ENCODE measurements at places on chromosomes 13 and 19.

DNA sequence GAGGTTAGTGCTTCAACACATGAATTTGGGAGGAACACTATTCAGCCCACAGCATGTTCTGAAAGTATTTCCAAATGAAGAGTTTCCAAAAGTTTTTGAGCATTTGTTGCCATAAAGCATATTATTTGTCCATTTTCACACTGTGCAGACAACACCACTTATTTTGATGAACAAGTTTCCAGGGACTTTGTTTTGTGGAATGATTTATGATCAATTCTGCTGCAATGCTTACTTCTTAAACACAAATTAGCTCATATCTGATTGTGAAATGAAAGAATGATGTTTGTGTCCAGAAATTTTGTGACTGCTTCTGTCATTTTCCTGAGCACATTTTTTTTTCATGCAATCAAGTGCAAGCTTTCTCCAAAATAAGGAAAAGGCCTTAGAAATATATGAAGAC lies 205.3 kb downstream of the RAP2A start:
- no peak overlapping the region for H3K4me3 ChIP-seq
- H3K27ac ChIP-seq, result no peak overlapping the region
- H3K36me3 ChIP-seq, result no peaks in the 10 kb centered on the region
- no peaks in the 10 kb centered on the region for H3K4me1 ChIP-seq
- H3K27me3 ChIP-seq, result no peaks in the 10 kb centered on the region
- DNase-seq, result no peak

GRCh38 chr13:51154029-51154555 lies 43.0 kb upstream of the C13orf42 start:
- no peaks in the 10 kb centered on the region for H3K4me1 ChIP-seq
- no peak overlapping the region for H3K27ac ChIP-seq

GRCh38 chr13:51125495-51126226 lies 14.6 kb upstream of the C13orf42 start:
- H3K36me3 ChIP-seq, result no peaks in the 10 kb centered on the region
- H3K27me3 ChIP-seq, result peaks cover 3% of the 10 kb centered on the region
- no peak overlapping the region for H3K4me3 ChIP-seq

DNA sequence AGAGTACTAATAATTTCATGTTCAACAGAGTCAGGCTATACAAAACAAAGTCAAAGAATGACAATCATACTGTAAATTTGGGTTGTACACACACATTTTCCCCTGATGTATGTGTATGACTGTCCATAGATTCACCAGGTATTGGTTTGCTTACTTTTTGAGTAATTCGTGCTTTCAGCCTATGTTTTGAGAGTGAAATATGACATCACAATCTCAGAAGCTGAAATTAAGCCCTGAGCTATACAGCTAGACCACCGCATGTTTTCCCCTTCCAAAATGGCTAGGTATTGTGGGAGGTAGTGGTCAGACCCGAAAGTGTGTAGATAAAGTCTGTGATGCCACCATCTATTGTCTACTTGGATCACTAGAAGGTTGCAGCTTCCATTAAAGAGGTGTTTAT lies 102.8 kb downstream of the KATNAL1 start:
- H3K4me3 ChIP-seq, result no peak overlapping the region
- no peak overlapping the region for H3K27ac ChIP-seq
- no peaks in the 10 kb centered on the region for H3K36me3 ChIP-seq
- no peaks in the 10 kb centered on the region for H3K4me1 ChIP-seq
- H3K27me3 ChIP-seq, result no peaks in the 10 kb centered on the region
- no peak for DNase-seq

All from lung (tissue), 17 donors.